M059J (cell line): ENCODE measurements at places on chromosomes 5 and 9.

DNA sequence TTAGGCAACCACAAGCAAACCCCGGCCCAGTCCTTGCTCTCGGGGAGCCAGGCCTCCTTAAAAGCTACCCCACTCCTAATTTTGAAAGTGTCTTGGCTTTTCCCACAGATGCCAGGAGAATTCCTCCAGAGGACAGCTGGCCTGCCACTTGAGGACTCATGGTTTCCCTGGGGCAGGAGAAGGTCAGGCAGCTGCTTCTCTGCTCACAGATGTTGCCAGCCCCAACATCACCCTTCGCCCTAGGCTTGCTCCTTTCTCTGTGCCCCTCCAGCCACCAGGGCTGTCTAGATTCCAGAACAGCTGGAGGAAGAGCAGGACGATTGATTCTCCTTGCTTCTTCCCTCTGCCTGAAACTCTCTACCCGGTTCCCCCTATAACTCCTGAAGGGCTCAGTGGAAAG lies 8.5 kb downstream of the GGTA1 start:
- DNase-seq: no peak

DNA sequence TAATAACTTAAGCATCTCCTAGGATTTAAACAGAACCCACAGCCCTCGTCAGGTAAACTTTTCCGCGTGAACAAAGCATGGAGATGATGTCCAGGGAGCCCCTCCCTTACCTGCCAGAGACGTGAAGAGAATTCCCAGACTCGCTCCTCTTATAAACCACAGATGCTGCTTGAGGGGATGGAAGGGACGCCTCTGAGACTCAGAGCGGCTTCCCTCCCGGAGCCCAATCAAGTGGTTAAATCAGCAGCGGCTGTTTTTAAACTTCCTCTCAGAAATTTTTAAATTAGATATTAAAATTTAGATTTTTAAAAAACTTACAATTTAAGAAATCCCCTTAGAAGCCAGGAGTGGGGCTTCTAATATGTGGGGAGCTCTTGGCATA lies 71.8 kb downstream of the RAPGEF1 start:
- DNase-seq: peak; percentile 16

- DNase-seq: no peak
These were observed 203.1 kb downstream of the FSTL4 start for GRCh38 chr5:133409210-133409674.

DNA sequence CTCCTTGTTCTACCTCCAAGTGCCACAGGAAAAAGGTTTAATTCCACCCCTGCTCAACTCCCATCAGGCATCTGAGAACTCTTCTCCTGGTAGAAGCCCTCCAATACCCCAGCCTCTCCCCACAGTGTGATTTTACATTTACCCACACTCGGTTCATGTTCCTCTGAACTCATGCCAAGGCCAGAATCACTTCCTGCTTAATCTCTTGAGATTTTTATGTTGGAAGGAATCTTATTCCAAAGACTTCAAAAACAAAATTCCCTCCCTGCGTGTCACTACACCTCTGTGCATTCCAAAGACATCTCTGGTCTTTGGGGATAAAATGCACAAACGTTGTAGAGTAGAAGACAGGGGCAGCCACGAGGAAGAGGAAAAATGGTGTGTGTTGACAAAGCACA lies 186.8 kb downstream of the ACTL7B start:
- no peak for DNase-seq

DNA sequence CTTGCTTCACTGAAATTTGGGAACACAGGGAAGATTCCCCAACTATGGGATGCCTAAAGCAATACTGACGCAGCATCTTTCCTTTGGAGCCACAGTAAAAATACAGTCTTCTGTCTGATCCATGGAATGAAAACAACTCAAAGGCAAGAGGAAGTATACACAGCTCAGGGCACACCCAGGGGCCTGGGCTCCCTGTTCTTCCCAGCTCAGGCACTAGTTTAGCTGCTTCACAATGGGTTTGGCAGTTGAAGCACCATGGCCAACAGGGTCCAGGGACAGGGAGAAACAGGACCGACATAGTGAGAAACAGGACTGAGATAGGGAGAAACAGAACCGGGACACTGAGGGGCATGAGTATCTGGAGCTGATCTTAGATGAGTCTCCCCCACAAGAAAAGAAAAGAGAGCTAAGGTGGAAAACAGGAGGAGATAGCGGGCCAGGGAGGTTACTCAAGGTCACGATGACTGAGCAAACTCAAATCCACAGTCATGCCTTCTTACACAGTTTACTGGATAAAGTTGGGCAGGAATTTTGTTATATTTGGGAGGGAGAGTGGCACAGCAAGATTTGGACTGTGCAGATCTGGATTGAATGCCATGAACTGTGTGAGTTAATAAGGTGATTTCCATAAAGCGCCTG lies 198.8 kb downstream of the SMARCA2 start:
- no peak for DNase-seq
